CD4-positive, alpha-beta T cell (primary cell): ENCODE measurements at places on chromosomes 2 and 18.

GRCh38 chr2:85718885-85719492 is 24.8 kb downstream of the GNLY start:
- DNase-seq: no peak

DNA sequence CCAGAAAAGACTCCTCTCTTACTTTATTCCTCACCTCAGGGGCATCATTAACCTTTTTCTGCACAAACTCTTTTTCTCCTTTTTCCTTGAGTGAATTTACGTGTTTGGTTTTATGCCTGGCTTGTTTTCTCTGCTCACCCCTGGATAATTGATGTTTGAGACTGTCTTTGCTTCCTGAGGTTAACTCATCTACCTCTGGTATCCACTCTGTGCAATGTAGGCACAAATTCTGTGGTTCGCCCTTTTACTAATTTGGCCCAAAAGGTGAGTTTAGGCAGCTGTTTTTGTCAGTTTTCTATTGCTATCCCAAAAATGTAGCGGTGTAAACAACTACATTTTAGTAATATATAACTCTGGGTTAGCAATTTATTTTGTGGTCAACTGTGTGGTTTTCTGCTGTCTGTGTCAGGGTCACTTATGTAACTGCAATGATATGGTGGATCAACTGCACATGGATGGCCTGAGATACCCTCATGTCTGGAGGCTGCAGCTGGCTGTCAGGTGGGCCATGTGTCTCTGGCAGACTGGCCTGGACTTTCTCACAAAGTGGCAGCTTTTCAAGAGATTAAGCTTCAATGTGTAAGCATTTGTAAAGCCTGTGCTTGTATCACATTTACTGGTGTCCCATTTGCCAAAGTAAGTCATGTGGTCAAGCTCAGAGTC is 329.7 kb downstream of the FSIP2 start:
- DNase-seq: no peak

GRCh38 chr18:47260924-47261701 is 9.7 kb upstream of the SKOR2 start:
- DNase-seq: no peak

DNA sequence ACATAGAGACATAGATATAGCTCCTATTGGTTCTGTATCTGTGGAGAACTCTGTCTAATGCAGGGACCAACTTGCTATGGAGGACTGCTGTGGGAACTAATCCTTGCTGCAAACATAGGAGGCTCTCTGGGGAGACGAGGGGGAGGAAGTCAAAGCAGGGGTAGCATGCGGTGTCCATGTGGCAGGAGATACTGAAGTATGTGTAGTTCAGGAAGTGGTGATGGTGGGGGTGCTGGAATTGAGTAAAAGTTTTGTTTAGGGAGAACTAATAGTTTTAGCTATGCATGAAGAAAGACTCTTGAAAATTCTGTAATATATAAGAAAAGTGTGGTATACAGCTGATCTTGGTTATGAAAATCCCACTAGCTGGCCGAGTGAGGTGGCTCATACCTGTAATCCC is 62.0 kb downstream of the ANKRD44 start:
- no peak for DNase-seq

- DNase-seq: no peak
These were observed 241.4 kb downstream of the KCNS3 start for GRCh38 chr2:18119883-18120282.

DNA sequence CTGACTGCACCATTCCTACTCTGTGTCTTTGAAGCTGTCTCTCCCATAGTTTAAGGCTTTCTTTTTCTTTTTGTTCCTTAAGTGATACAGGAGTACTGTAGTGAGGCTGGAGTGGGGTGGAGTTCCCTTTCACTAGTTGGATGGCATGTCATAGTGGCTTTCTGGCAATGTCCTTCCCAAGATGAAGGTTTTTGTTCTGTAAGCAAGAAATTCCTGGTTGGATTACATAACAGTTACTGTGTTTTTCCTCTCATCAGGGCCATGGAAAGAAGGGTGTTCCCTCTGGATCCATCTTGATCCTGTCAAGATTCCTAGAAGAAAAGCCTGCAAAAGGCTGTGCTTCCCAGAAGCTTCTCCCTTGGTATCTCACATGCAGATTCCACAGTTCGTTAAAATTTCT is 84.2 kb downstream of the ACKR3 start:
- no peak for DNase-seq

GRCh38 chr2:27281855-27282559 is at the start of gene TRIM54:
TSS of gene TRIM54 (plus strand) at chr2:27282429. CDS start at chr2:27282732, 303 bp downstream.
- no peak for DNase-seq

GRCh38 chr18:51438797-51439350 is 241.4 kb upstream of the MEX3C start:
- no peak for DNase-seq

GRCh38 chr2:149926149-149926548 is 338.6 kb upstream of the MMADHC start:
- DNase-seq: no peak

DNA sequence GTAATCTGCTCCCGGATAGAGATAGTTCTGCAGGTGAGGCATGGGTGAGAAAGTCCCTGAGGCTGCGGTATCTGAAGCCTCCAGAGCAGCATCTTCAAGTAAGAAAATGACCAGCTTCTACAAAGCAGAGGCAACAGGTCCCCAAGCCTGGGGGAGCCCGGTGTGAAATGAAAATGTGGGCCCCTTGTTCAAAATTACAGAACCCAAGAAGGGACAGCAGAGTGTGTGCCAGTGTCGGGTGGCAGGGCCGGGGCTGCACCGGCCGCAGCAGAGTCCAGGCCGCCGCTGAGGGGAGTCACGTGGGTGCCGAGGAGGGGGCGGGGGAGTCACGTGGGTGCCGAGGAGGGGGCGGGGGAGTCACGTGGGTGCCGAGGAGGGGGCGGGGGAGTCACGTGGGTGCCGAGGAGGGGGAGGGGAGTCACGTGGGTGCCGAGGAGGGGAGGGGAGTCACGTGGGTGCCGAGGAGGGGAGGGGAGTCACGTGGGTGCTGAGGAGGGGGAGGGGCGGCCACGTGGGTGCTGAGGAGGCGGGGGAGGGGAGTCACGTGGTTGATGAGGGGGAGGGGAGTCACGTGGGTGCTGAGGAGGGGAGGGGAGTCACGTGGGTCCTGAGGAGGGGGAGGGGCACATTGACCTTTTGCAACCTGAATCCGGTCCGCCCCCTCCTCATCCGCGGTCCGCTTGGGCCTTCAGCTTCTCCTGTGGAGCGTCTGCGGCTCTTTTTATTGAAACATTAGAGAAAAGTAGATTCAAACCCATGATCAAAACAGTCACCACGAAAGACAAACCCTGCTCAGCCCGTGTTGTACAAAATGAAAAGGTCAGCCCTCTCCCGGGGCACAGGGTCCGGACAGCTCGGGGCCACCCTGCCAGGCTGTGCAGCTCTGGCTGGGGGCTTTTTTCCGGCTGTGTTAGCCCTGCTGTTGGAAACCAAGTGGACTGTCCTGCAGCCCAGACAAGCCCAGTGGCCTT is 10.4 kb downstream of the COLEC11 start:
- DNase-seq: peak; percentile 35

DNA sequence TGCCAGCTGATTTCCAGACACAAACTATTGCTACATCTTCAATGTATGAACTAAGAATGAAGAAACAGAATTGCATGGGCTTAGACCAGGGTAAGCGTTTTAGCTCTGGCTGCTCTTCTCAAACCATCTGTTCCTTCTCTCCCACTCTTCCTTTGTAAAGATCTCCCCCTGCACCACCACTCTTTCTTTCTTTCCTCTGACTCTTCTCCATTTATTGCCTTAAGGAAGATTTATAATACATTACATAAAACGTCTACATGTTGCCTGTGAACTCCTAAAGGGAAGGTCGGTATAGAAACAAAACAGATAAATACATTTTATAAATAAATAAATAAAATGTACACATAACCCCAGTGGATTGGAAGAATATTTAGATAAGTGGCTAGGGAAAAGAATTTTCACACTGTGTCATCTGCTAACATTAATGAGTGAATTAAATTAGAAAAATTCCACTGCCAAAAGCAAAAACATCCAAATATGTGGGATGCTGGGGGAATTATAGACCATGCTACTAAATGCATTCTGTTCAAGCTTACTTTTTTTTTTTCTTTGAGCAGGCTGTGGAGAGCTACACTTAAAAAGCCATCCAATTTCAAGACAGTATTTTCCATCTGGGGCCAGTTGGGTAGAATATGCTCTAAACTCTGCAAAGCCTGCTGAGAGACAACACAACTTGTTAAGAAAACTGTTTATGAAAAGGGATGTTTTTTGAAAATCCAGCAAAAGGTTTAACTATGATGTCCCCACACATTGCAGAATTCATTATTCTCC is 41.5 kb downstream of the NCKAP5 start:
- DNase-seq: no peak

DNA sequence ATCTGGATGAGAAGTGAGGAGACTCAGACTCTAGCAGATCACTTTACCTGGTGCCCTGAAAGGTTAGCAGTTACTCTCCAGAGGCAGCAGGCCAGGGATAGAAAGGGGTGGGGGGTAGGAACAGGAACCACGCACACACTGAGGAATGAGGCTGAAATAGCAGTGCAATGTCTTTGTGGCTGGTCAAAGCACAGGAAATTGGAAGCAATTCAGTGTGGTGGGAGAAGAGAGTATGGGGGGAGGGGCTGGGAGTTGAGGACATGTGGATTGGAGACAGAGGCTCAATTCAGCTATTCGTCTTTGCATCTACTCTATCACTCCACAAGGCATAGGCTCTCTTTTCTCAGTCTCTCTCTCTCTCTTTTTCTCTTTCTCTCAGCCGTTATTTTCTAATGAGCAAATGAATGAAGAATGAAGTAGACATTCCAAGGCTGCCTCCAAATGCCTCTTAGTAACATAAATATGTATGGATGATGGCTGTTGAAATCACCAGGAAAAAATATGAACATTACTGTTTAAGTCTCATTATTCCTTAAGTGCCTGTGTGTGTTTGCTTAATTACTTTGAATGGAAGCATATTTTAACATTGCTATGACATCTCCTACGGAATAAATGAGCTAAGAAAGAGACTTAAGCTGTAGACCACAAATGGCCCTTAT is 979.4 kb downstream of the TSN start:
- no peak for DNase-seq

GRCh38 chr2:222708274-222708710 is 36.8 kb downstream of the MOGAT1 start:
- DNase-seq: peak; percentile 71

- DNase-seq: peak; percentile 43
These were observed 436.2 kb downstream of the SUCLG1 start for GRCh38 chr2:84022810-84023431.

DNA sequence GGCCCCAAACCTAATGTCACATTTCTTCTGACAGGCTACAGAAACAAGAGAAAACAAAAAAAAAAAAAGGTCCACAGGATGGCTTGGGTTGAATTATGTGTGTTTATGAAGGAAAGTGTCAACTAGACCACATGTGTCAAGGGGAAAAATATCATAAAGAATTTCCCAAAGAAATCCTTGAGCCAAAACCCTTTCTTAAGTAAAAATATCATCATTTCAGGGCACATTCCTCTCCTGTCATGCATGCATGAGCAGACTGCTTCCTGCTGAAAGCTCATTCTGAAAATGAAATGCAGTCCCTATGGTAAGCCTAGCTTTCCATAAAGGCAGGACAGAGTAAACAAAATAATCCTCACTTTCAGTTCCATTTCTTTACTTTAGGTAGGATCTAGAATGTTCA is 85.7 kb upstream of the RBBP8 start:
- no peak for DNase-seq

DNA sequence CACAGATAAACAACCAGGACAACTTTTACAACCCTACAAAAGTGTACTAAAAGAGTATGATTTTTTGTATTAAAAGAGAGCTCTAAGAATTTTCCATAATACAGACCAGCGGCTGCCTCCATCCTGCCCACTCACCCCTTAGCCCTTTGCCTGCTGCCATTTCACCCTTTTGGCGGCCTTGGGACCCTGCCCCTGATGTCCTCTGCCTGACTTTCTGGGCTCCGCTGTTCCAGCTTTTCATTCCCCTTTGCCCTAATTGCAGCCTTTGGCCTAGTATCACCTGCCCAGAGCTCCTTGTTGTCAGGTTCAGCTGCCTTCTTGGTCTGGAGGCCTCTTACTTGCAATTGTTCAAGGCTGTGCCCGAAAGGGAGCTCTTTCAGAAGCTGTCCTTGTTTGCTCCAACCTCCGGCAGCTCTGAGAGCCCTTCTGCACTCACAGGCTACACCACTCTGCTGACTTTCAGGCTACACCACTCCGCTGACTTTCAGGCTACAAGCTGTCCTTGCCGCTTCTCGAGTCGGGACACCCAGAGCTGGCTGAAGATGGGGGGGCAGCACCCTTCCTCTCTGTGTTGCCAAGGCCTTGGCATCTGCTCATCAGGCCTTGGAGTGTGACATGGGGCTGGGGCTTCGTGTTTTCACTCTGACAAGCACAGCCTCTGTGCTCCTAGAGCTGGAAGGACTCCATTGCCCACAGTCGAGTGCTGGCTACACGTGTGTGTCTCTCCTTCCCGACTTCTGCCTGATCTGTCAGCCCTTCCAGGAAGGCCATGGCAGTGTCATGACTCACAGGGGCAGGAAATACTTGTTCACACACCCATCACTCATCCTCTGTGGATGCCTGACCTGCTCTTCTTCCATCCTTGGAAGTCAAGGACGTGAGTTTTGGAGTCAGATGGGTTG is 43.1 kb upstream of the HDAC4 start:
- no peak for DNase-seq

DNA sequence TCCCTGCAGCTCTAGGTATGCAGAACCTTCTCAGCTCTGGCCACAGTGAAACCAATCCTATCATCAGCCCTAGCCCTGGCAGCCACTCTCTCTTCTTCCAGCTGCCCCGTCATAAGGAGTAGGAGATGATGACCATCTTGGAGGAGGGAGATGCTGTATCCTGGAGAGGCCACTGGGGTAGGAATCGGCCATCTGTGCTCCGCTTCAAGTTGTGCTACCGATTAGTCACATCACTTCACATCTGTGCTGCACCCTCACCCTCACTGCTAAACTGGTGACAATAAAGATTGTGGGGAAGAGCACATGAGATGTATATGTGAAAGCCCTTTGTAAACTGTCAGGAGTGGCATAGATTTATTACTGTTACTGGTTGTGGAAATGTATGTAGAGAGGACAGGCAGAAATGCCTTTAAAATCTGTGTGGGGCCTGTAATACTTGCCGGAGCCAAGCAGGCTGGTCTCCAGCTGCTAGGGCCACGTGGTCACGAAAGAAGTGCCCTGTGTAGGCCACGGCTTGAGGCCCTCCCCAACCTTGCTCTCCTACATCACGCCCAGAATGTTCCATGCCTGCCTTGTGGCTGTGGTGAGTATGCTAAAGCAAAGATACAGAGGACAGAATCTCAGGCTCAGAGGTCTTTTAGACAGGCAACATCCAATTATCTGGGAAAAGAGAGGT is 236.8 kb downstream of the CLIP4 start:
- no peak for DNase-seq
